ENCODE measurements at places on chromosomes 6 and 20. TPM values are rescaled to one million over a fixed set of nuclear protein-coding genes. Genes with fewer than 3 reads are reported as not detected.

DNA sequence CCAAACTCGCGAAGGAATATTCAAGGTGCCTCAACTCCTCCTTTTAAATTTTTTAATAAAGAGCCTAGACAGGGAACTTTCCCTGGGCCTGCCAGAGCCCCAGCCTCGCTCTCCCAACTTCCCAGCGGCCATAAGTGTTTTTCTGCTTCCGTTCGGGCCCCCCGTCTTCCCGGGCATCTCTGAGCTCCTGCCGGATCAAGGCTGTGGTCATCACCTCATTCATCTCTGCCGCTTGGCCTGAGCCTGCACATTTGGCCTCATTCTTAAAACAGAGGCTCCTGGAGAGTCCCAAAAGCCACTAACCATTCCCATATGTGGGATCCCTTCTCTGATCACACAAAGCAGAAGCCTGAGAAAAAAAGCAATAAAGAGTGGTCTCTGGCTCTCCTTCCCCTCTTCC lies 969.1 kb upstream of the DEFB115 start:
- H3K4me1 ChIP-seq: peaks cover 18% of the 10 kb centered on the region
- H3K27me3 ChIP-seq: no peaks in the 10 kb centered on the region
- H3K4me3 ChIP-seq: no peak overlapping the region
- no peak overlapping the region for H3K27ac ChIP-seq

DNA sequence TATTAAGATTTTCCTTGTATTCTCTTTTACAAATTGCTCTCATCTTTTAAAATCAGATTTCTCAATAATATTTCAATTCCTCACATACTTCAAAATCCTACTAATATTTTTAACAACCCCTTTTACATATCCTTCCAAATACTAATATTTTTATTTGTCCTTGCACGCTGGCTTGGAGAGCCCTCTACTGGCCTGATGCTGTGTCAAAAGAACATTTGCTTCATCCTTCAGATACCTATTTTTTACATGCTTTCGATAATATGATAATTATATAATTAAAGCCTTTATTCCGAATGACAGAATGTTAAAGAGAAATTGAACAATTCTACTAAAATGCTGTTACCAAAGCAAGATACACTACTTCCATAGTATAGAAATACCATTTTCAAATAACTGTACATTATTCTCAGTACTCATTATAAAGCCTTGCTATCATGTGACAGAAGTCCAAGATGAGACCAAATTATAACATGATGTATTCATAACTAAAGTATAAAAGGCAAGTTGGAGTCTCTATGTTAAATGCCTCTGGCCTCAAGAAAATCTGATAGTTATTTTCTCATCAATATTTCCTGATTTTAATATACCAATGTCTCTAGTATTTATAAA lies 39.0 kb upstream of the PLN start:
- no peaks in the 10 kb centered on the region for H3K27me3 ChIP-seq
- peaks cover 7% of the 10 kb centered on the region for H3K36me3 ChIP-seq
- no peak overlapping the region for H3K27ac ChIP-seq
- H3K4me3 ChIP-seq: no peak overlapping the region

- H3K4me3 ChIP-seq: no peak overlapping the region
- no peaks in the 10 kb centered on the region for H3K27me3 ChIP-seq
- no peak for DNase-seq
- peaks cover 81% of the 10 kb centered on the region for H3K4me1 ChIP-seq
- H3K36me3 ChIP-seq: peaks cover 77% of the 10 kb centered on the region
Measured at GRCh38 chr20:38812182-38812581, 6.7 kb downstream of the PPP1R16B start.

DNA sequence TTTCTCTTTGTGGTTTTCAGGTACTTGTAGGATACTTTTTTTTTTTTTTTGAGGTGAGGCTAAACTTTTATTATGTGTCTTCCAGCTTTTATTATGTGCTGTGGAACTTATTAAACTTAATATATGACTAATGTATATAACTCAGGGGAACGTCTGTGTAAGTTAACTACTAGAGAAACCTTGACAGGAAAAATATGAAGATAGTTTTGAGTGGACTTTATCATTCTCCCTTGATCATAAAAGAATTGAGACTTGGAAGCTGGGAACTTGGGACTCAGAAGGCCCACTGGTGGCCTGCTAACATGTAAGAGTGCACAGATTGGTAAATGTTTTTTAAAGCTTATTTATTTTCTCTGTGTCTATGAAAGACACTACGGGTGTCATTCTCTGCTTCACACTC lies 73.1 kb downstream of the CARMIL1 start:
- no peaks in the 10 kb centered on the region for H3K27me3 ChIP-seq
- H3K4me3 ChIP-seq: no peak overlapping the region
- H3K36me3 ChIP-seq: no peaks in the 10 kb centered on the region
- no peaks in the 10 kb centered on the region for H3K4me1 ChIP-seq
- DNase-seq: no peak

DNA sequence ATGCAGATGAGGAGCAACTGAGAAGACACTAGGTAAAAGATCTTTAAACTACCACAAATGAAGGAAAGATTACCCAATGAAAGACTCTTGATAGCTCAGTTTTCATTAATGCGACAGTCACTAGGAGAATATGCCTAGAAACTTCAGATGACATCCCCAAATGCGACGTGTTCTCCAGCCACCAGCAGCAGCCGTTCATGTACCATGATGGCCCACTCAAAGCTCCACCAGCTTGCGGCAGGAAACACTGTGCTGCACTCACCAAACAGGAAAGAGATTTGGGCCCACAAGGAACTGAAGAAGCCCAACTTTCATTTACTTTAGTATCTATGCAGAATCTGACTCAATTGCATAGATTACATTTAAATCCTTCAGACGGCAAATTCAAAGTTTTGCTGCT lies 7.5 kb downstream of the DIDO1 start:
- H3K27me3 ChIP-seq: no peaks in the 10 kb centered on the region
- peaks cover 86% of the 10 kb centered on the region for H3K4me1 ChIP-seq
- H3K27ac ChIP-seq: peak overlapping the region; percentile 92
- H3K36me3 ChIP-seq: peaks cover 22% of the 10 kb centered on the region
- H3K4me3 ChIP-seq: peak overlapping the region; percentile 66
- DNase-seq: peak; percentile 75

GRCh38 chr6:75605635-75606034 lies 4.0 kb downstream of the SENP6 start:
- peaks cover 55% of the 10 kb centered on the region for H3K4me1 ChIP-seq
- no peak for DNase-seq
- H3K27ac ChIP-seq: no peak overlapping the region
- H3K36me3 ChIP-seq: peaks cover 33% of the 10 kb centered on the region
- no peak overlapping the region for H3K4me3 ChIP-seq

DNA sequence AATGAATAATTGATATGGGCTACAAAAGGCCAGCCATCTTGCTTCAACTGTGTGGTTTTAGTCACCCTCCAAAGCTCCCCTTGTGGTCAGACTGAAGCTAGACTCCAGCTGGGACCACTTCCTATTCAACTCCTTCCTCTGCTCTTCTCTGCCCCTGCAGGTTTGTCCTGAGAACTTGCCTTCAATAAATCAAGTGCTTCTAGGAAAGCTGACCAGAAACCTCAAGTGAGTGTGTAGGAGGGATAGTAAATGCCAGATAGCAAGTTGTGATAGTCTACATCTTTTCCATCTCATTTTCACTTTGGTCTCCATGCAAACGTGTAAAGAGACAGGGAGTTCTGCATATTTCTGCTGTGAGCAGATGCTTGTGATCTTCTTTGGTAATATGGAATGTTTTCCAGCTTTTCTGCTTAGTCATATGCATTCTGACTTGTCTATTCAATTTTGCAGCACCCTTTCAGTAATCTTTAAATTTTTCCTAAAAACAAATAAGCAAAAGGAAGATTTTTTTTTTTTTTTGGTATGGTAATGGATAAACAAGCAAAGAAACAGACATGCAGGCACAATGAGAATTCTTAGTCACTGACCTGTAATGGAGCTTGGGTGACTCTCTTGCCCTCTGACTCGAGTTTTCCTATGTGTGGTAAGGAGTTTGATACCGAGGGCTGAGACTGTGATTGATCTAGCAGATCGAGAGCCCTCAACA lies 201.3 kb upstream of the BTBD3 start:
- no peak for DNase-seq
- H3K4me1 ChIP-seq: no peaks in the 10 kb centered on the region
- no peaks in the 10 kb centered on the region for H3K36me3 ChIP-seq
- no peak overlapping the region for H3K27ac ChIP-seq
- no peaks in the 10 kb centered on the region for H3K27me3 ChIP-seq

DNA sequence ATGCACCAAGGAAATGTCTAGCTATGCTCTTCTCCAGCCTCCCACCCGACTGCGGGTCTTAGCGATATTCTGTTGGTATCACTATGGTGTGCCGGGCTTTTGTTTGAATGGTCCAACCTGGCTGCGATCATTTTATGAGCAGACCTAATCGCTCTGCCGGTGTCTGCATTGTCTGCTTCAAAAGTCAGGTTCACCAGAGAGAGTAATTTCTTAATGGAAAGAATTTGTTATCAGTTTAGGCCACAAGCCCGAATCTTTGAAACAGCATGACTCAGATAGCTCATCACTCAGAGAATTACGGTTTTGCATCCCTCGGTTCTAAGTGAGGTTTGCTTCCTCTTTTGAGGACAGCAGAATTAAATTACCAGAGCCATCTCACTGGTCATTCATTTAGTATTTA lies 521.0 kb upstream of the ARID1B start:
- peaks cover 3% of the 10 kb centered on the region for H3K36me3 ChIP-seq
- no peak overlapping the region for H3K27ac ChIP-seq
- H3K27me3 ChIP-seq: no peaks in the 10 kb centered on the region
- no peak overlapping the region for H3K4me3 ChIP-seq
- no peak for DNase-seq

DNA sequence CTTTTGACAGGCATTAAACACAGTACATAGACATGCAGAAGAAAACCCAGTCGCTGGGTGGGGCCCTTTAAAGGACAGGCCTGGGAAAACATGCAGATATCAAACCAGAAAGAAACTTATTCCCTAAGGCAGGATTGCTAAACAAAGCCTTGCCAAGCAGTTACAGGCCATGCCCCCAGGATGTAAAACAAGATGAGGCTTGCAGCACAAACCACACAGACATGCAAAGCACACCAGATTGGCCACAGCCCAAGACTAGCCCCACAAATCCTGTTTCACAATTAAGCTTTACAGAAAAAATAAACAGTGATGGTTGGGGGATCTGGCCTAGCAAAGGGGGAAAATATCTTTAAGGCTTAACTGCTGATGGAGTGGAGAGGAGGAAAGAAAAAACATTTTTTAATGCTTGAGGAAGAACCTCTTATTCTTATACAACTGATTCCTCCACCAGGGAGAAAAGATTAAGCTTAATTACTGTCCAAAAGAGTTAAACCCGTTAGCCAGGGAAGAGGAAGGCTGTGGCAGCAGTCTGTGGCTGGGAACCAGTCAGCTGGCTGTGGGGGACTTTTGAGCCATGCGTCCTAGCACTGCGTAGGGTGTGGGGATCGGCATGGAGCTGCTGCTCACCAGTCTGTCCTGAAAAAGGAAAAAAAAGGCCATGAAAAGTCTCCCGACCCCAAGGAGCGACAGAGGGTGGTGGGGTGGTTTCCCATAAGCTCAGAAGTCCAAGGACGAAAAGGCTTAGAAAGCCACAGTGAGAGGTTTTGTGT lies 28.4 kb downstream of the COL19A1 start:
- peaks cover 2% of the 10 kb centered on the region for H3K4me1 ChIP-seq
- H3K4me3 ChIP-seq: no peak overlapping the region
- DNase-seq: no peak
- no peaks in the 10 kb centered on the region for H3K36me3 ChIP-seq

- H3K4me3 ChIP-seq: no peak overlapping the region
- DNase-seq: no peak
- H3K36me3 ChIP-seq: no peaks in the 10 kb centered on the region
- H3K27ac ChIP-seq: no peak overlapping the region
Measured at GRCh38 chr6:23140871-23141270, 571.5 kb downstream of the HDGFL1 start.

- no peak overlapping the region for H3K27ac ChIP-seq
- peak; percentile 56 for DNase-seq
- no peaks in the 10 kb centered on the region for H3K27me3 ChIP-seq
- peaks cover 46% of the 10 kb centered on the region for H3K4me1 ChIP-seq
- no peak overlapping the region for H3K4me3 ChIP-seq
- H3K36me3 ChIP-seq: no peaks in the 10 kb centered on the region
Measured at GRCh38 chr6:138588805-138589434, 89.6 kb upstream of the NHSL1 start.

DNA sequence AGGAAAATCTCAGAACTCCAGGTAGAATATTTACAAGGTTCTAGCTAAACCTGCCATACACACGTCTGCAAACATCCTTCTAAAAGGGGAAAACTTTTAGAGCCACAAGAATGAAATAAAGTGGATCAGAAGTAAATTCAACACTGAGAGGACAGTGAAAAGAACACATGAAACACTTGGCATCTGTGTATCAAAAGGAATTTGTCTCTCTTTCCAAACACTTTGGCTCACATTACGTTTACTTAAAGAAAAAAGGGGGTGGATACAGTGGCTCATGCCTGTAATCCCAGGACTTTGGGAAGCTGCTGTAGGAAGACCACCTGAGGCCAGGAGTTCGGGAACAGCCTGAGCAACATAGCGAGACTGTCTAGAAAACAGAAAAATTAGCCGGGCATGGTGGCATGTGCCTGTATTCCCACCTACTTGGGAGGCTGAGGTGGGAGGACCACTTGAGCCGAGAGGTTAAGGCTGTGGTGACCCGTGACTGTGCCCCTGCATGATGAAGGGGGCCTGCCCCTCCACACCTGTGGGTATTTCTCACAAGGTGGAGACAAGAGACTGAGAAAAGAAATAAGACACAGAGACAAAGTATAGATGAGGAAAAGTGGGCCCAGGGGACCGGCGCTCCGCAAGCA lies 35.4 kb downstream of the NINL start:
- no peaks in the 10 kb centered on the region for H3K27me3 ChIP-seq
- no peak for DNase-seq
- no peaks in the 10 kb centered on the region for H3K36me3 ChIP-seq
- no peak overlapping the region for H3K27ac ChIP-seq
- H3K4me1 ChIP-seq: no peaks in the 10 kb centered on the region

GRCh38 chr20:48709058-48709691 lies 118.6 kb downstream of the PREX1 start:
- no peaks in the 10 kb centered on the region for H3K27me3 ChIP-seq
- no peak overlapping the region for H3K27ac ChIP-seq
- no peak overlapping the region for H3K4me3 ChIP-seq
- peaks cover 82% of the 10 kb centered on the region for H3K36me3 ChIP-seq

DNA sequence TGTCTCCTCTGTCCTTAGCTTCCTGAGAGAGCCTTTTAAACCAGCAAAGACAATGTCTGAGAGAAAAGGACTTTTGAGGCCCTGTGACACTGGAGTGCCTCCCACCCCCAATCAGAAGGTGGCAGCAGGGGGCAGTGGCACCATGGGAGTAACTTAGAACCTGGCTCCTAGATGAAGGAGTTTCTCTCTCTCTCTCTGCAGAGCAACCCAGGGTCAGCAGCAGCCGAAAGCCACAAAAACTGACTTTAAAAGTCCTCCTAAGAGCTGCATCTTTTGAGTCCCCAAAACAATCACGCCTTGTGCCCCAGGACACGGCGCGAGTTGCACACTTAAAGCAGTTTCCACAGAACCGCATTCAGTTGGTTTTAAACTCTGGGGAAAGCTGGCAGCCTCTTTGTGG lies 5.3 kb upstream of the TCP11 start:
- H3K27me3 ChIP-seq: peaks cover 7% of the 10 kb centered on the region
- H3K36me3 ChIP-seq: no peaks in the 10 kb centered on the region
- H3K27ac ChIP-seq: no peak overlapping the region
- H3K4me3 ChIP-seq: no peak overlapping the region
- DNase-seq: peak; percentile 48

KIZ gene
- total RNA-seq: 17.3 TPM

SLC17A5 gene
- total RNA-seq: 9.5 TPM

OSTM1 gene
- 43.3 TPM for total RNA-seq

BACH2 gene
- total RNA-seq: 30.3 TPM

RAET1L gene
- not detected for total RNA-seq

MCCD1 gene
- not detected for total RNA-seq

SYCP2L gene
- not detected for total RNA-seq

Measured in activated CD4-positive, alpha-beta memory T cell treated with anti-CD3 and anti-CD28 coated beads, Interleukin-2, amount 10 ng/mL, durations not matched to agents 7 days and 5 days (primary cell).